HT-29 (cell line): ENCODE measurements at places on chromosomes 2 and 18.

GRCh38 chr18:25167612-25168410, 184.2 kb downstream of the ZNF521 start:
- no peak for DNase-seq

DNA sequence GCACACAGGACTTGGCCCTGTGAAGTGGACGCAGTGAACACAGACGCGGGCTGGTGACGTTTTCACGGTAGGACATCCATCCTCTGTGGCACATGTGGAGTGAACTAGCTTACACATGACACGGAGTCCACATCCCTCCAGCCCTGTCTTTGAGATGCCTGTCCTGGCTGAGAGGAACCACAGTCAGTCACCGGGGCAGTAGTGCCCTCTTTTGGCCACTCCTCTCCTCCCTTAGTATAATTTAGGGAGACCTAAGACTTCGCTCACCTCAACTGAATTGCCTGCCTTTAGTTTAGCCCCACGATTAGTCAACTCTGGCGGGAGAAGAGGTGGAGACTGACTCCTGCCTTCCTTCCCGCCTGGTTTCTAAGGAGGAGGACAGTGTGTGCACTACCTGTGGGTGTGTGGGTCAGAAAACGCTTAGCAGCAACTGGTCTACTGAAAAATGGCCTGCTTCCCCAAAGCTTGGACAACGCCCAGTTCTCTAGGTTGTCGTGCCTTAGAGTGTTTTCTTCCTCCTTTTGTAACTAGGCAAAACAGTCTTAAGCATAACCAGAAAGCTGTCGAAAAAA, 70.6 kb downstream of the MBP start:
- DNase-seq: no peak

- DNase-seq: peak; percentile 54
Observed at GRCh38 chr2:191521608-191522208, 156.2 kb upstream of the NABP1 start.

DNA sequence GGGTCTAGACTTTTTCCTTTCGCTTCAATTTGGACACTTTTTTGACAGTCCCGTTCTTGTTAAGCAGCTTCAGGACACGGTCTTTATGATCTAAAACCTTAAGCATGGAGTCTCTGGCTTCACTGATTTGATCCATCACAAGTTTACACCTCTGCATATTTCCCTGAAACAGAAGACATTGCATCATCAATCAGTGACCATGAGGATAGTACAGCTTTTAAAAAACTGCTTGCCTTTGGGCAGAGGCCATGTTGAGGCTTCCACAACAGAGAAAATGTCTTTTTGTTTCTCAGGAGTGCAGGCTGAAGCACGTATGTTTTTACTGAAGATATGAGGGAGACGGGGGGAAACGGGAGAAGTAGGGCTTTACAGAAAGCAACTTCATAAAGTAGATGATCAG, 56.2 kb upstream of the AMMECR1L start:
- DNase-seq: no peak

DNA sequence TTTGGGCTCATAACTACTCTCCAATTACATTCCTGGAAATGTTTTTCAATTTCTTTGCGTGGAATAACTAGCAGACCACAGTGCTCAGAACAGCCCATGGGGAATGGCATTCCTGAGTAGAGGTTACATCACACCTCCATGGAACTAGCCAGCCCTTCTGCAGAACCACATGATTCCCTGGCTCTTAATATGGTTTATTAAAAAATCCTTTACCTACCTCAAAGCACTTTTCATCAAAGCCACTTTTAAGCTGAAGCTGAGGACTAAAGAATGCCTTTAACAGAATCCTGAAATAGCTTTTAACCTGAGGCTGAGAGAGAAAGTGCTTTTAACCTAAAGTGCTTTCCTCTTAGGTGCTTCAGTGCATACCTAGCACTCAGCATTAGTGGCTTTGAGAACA, 376.3 kb downstream of the ARHGAP15 start:
- no peak for DNase-seq

- DNase-seq: no peak
Observed at GRCh38 chr2:134401081-134401497, 147.2 kb downstream of the MGAT5 start.

DNA sequence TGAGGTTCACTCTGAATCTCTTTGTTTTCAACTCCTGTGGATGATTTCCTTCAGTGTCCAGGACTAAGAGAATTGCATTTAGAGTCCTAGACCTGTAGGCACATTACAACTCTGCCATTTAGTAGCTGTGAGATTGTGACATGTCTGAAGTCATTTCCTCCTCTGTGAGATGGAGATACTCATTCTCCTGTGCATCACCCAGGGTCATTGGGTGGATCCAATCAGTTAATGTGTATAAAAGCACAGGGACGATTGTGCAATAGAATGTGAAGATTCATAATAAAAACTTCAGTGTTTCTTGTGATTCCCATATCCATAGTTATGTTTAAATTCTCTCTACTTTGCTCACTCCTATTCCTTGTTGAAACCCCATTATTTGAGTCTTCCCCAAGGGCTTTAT, 113.6 kb downstream of the DIS3L2 start:
- DNase-seq: peak; percentile 5

- peak; percentile 51 for DNase-seq
Observed at GRCh38 chr2:177171418-177171865, 41.2 kb upstream of the HNRNPA3 start.

DNA sequence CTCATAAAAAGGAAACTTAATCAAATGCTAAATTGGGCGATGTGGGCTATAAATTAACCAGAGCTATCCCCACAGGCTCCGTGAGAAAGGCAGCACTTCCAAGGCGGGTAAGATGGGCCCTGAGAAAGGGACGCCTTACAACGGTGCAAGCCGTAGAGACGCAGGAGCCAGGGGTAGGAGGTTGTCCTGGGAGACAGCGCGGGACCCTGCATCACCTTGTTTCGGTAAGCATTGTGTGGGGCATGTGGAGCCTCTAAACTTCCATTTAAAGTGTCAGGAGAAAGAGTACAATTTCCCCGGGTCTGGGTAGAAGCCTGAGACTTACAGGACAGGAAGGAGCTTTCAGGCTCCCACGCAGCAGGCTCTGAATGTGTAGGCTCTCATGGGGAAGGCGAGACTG, 1.2 kb upstream of the PER2 start:
- no peak for DNase-seq
